NCI-H2081 (cell line): ENCODE measurements at places on chromosomes 4 and X.

GRCh38 chr4:143133977-143134376 lies 50.7 kb upstream of the USP38 start:
- no peak for DNase-seq

DNA sequence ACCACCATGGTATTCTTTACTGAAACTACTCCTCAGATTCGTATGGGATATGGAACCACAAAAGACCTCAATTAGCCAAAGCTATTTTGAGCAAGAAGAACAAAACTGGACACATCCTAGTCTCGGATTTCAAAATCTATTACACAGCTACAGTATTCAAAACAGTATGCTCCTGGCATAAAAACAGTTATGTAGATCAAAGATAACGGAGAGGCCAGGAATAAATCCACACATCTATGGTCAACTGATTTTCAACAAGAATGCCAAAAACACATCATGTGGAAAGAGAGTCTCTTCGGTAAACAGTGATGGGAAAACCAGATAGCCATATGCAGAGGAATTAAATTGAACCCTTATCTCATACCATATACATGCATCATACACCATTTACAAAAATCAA lies 155.3 kb downstream of the SPCS3 start:
- DNase-seq: no peak

DNA sequence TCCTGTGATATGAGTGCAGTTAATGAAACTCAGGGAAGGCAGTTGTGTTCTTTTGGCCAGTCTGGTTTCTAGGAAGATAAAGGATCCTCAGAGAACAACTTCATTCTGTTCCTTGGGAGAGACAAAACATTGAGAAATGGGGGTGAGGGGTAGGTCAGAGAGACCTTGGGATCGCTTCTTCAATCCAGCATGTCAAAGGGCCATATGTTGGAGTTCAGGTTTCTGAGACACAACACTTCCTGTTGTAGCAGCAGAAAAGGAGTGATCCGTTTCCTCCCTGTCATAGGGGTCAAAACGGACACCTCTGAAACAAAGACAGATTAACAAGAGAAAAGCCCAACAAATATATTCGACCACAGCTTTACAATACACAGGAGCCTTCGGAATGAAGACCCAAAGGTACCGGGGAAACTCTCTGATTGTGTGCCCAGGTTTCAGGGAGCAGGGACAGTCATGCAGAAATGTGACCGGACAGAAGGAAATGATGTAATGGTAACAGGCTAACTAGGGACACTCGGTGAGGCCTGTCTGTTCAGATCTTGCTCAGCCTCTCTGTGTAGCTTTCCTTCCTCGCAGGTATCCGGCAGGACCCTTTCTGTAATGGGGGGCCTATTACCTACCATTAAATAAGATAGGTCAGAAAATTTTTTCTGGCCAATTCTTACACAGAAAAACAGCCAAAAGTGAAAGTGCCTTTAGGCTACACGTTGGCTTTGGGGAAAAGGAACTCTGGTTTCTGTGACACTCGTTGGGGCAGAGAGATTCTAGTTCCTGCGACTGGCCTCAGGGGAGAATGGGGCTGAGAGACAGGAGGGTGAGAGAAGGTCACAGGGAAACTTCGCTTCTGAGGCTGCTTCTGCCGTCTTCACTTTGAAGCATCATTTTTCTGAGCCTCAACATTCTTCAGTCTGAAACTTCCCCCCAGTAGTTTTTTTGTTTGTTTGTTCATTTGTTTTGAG lies 103.3 kb upstream of the TLR3 start:
- no peak for DNase-seq

GRCh38 chrX:127390316-127390715 lies 570.8 kb downstream of the PRR32 start:
- DNase-seq: no peak
